HTR-8/SVneo (cell line): ENCODE measurements at places on chromosomes 13 and 19.

GRCh38 chr13:91292630-91293221 is 54.8 kb upstream of the MIR17HG start:
- no peak for DNase-seq

DNA sequence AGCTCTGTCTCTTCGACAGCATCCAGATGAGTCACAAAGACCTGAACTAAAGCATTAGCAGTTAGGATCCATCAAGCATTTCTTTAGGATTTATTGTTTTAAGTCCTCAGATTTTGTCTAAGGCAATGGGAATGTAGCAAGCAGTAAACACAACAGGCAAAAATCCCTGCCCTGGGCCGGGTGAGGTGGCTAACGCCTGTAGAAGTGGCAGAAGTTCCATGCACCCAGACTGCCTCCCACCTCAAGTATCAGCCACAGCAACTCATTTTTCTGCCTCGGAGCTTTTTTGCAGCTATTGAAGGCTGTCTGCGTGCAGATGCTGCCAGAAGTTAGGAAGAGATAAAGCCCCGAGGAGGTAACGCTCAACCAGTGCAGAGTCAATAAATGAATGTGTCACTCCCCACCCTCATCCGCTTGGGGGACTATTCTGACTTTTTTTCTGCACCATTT is 47.1 kb upstream of the MRI1 start:
- DNase-seq = no peak

DNA sequence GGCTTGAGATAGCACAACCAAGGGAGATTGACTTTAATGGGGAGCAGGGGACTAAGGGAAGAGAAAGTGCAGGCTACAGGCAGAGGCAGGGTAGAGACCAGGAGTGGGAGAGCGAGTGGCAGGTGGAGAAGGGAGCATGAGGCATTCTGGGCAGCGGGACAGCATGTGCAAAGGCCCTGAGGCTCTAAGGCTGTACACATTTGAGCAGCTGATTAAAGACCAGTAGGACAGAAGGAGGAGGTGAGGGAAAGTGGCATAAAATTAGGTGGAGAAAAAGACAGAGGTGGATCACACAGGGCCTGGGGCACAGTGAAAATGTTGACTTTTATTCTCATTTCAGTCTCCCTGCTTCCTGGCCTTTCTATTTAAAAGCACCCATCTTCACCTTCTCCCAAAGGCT is 74.4 kb downstream of the ALOX5AP start:
- no peak for DNase-seq

DNA sequence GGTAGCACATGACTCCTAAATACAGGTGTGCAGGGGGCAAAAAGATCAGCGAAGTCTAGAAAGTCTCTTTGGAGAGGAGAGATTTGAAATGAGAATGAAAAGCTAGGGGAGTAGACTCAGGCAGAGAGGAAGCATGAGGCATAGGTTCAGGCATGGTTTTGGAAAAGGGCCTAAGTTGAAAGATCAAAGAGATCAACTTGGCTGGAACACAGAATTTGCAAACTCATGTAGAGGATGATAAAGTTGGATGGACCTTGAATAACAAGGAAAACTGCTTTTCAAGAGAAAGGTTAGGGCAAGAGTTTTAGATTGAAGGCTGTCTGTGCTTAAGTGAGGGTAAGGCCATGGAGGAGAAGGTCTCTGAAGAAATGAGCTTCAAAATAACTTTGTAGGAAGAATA is 47.4 kb upstream of the UBAC2 start:
- DNase-seq = no peak

GRCh38 chr19:28631961-28632360 is 581.0 kb downstream of the UQCRFS1 start:
- DNase-seq = no peak

DNA sequence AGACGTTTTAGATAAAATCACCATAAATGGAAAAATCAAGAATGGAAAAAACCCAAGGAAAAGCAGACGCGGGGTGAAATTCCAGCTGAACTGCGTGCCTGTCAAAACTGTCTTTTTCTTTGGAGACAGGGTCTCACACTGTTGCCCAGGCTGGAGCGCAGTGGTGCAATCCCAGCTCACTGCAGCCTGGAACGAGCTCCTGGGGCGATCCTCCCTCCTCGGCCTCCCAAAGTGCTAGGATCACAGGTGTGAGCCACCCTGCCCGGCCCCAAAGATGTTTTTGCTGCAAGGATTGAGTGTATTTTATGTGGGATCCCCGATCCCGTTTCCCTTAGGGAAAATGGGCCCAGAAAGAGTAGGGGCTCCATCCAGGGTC is 875 bp upstream of the PEAK3 start:
- no peak for DNase-seq

GRCh38 chr13:34591900-34592529 is 350.1 kb upstream of the NBEA start:
- DNase-seq = no peak

DNA sequence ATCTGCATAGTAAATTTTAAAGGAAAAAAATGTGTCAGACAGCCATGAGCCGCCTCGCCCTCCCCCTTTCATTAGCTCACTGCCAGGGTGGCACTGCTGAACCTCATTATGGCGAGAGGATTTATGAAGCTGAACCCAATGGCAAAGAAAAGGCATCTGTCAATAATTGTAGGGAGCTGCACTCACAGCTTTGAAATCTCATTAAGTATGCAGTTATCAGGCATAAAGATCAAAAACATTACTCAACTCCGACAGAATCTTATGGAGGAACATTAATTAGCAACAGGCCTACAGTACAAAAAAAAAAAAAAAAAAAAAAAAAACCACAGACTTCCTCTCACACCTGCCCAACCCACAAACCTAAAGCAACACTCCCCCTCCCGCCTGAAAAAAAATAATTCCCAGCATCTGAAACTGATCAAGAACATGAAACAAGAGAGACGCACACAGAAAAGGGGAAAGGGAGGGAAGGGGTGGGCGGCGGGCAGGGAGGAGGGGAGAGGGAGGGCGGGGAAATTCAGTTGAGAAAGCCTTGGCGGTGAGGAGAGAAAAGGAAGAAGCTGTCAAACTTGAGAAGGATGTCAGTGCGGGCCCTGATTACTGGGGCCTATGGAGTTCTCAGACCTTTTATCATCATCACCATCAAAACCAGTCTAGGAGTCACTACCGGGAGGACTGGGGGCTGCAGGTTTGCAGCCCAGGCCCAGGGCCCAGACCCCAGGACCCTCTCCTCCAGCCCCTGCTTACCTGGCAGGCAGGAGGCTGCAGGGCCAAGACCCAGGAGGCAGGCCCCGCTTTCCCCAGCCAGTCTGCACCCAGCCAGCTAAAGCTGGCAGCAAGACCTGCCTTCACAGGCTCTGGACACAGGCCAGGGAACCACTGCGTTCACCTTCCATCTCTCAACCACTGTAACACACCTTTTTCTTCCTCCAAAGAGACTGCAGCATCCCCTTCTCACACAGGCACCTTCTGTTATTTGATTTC is 8.9 kb downstream of the TSHZ3 start:
- no peak for DNase-seq

GRCh38 chr19:15529774-15530372 is 21.5 kb downstream of the CYP4F22 start:
- no peak for DNase-seq

- no peak for DNase-seq
Measured at GRCh38 chr19:6707658-6708018, 12.8 kb downstream of the C3 start.

- DNase-seq = no peak
Measured at GRCh38 chr13:110506396-110506795, 55.1 kb downstream of the RAB20 start.

GRCh38 chr13:73138638-73139491 is 80.1 kb downstream of the KLF5 start:
- peak; percentile 12 for DNase-seq
